IMR-90 (cell line): ENCODE measurements at places on chromosomes 5 and 9.

DNA sequence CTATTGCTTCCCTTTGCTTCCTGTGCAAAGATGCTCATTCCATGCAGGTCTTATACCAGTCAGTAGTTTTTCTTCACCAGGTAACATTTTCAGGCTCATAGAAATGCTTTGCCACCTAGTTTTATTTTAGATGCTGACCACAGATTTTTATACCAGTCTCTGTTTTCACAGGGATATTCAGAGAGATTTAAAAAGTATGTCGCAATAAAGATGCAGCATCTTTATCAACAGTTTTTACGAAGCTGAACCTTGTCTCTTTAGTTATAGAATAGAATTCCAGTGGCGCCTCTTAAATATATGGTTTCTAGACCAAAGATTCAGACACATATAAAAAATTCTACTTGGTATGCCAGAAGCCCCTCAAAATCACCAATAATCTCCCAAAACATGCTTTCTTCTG is 155.7 kb upstream of the PCSK5 start:
- DNase-seq: no peak

DNA sequence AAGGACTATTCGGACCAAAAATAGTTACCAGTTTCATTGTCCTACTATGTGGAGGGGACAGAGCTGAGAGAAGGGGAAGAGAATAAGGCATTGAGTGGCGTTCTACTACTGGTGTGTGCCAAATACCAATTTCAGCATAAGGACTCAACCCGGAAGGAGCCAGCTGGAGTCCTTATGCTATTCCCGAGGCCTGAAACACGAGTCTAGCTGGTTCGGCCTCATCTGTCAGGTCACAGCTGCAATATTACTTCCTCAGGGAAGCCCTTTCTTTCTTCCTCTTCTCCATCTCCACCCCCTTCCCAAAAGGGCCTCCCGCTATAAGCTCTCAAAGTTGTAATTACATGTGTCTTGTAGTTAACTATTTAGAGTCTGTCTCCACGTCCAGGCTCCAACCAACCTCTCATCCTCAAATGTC is 20.5 kb upstream of the FER start:
- peak; percentile 24 for DNase-seq

DNA sequence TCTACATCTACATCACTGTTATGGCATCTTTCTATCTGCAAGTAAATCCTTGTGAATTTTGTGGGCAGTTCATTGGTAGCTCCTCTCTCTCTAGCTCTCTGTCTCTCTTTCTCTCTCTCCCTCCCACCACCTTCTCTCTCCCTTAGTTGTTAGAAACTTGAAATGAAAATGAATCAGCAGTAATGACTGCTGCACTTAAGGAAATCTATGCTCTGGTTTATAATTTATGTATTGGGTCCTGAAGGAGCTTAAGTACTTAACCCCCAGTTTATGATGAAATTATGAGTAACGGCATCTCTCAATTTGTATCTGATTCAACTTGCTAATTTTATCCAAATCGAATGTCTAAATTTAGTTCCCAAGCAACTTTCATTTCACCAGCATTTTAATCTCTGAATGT is 52.0 kb upstream of the PTGER4 start:
- DNase-seq: peak; percentile 35

GRCh38 chr5:15719784-15720183 is 219.8 kb downstream of the FBXL7 start:
- DNase-seq: no peak

DNA sequence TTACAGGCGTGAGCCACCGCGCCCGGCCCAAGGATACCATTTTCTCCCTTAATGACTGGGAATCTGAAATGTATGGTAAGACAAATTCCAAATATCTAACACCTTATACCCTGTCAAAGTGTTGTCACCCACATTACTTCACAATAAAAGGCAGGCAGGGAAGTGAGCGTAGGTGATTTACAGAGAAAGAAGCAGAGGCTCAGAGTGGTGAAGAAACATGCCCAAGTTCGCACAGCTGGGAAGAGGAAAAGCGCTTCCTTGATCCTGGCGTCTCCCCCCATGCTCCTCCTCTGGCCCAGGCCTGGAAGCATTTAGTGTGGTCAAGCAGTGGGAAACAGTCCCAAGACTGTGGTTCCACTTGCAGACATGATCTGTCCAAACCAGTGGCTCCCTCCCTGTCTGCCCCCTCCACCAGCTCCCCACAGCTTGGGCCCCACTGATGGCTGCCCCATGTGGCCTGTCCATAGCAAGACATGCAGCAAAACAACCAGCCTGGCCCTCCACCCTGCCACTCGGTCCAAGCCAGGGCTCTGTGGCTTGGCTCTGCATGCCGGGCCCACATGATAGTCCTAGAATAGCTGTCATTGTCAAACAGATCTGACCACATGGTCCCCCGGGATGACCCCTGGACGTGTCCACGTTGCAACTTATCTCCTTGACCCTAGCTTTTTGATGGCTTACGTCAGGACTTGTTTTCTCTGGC is 107.2 kb downstream of the TTLL11 start:
- DNase-seq: no peak

DNA sequence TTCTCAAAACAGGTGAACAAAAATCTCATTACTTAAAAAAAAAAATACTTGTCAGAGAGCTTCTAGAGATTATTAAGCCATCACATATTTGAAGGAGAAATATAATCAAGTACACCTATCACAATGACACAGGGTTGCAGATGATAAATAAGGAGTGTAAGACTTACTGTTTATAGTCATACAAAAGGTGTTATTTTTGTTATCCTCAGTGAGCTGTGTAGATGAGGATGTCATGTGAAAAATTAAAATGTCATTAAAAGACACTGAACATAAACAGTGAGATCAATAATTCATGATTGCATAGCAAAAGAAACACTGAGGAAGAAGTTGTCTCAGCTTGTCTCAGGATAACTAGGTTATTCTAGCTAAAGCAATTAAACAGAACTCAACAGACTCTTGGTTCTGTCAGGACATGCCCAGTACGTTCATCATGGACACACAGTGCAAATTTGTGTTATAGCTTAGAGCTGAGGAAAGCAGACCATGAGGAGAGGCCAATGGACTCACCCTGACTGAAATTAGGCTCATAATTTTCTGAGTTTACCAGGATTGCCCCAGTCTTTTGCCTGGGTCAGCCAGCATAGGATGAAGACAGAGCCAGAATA is 1162.6 kb upstream of the C9orf72 start:
- DNase-seq: no peak

DNA sequence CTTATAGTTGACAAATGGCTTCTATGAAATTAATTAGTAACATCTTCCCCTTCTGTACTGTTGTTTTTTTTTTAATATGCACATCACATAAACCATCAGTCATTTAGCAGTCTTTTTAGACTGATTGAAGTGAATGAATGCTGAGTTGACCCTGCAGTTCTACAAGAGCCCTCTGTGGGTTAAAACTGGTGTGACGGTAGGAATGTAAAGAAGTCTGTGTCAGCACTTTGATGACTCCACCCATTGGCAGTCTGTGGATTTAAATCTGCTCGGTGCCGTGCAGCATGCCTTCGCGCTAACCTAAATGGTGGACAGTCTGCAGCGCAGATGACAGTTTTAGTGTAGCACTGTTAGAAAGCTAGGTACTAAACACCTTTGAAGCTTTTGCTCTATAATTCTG is 3.1 kb downstream of the GTF3C4 start:
- DNase-seq: peak; percentile 43

GRCh38 chr9:33264003-33264472 is 470 bp downstream of the BAG1 start:
- no peak for DNase-seq

DNA sequence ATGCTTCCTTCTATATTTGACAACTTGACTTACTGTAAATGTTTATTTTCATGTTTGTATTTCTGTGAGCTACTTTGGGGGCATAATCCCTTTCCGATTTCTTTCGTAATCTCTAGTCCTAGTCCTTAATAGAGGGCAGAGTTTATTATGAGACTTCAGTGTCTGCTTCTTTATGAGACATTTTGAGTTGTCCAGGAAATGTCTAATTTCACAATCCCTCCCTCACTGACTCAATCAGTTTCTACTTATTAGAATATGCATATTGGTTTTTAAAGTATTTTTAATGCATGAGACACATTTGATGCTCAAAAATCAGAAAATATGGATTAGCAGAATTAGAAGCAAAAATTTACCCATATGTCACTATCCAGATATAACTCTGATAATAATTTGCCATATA is 160.9 kb downstream of the FOCAD start:
- peak; percentile 31 for DNase-seq

GRCh38 chr9:124879226-124879625 is 17.3 kb downstream of the ARPC5L start:
- DNase-seq: no peak

DNA sequence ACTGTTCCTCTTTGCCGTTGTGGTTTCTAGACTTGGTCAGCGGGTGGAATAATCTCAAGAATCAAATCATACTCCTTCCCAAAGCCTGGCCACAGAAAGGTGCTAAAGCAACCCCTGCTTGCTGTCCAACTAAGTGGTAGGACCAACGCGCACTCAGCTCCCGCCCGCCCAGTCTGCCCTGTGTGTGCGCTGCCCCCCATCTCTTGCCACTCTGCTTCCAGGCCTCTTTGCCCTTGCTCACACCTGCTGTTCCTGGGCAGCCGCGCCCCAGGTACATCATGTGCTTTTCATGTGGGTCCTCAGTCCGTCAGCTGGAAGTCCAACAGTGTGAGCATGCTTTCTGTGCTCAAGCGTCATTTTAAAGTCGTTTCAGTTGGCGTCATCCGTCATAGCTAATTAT is 65.5 kb downstream of the SYK start:
- no peak for DNase-seq
